ENCODE measurements at places on chromosomes 5 and 9.

GRCh38 chr9:87793292-87793691 lies 67.4 kb downstream of the CTSL start:
- peak; percentile 56 for DNase-seq

DNA sequence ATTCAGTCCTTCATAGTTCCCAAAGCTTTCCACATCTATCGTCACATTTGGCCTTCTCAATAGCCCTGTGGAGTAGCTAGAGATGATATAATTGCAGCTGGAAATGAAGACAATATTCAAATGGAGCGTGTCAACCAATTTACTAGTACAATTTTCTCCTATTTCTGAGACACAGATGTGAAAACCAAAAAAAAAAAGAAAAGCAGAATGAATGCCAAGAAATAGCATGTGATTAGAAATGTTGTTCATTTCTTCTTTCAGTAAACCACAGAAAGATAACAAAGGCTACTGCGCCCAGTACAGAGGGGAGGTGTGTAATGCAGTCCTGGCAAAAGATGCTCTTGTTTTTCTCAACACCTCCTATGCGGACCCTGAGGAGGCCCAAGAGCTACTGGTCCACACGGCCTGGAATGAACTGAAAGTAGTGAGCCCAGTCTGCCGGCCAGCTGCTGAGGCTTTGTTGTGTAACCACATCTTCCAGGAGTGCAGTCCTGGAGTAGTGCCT lies 99.0 kb downstream of the MUSK start:
- no peak for DNase-seq

- peak; percentile 28 for DNase-seq
These were observed 54.8 kb downstream of the FAM81B start for GRCh38 chr5:95445995-95446394.

DNA sequence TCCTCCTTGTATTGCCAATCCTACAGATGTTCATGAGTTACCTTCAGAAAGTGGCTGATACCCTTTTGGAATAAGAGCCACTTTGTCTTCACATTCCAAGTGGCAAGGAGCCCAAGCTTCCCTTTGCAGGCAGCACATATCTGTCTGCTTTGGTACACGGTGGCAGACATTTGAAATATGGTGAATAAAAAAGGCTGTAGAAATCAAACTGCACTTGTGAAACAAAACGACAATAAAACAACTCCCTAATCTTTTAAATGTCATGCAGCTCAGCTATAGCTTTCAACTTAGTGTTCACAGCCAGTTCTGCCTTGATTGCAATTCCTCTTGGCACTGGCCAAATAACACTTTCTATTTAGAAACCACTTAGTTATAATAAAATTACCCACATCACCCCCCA lies 35.0 kb upstream of the DMAC1 start:
- no peak for DNase-seq

GRCh38 chr9:117412841-117413240 lies 2.0 kb downstream of the ASTN2 start:
- no peak for DNase-seq

GRCh38 chr9:126420643-126421564 lies 94.3 kb downstream of the MVB12B start:
- no peak for DNase-seq

- DNase-seq = no peak
These were observed 9.7 kb upstream of the CEL start for GRCh38 chr9:133051966-133052539.

DNA sequence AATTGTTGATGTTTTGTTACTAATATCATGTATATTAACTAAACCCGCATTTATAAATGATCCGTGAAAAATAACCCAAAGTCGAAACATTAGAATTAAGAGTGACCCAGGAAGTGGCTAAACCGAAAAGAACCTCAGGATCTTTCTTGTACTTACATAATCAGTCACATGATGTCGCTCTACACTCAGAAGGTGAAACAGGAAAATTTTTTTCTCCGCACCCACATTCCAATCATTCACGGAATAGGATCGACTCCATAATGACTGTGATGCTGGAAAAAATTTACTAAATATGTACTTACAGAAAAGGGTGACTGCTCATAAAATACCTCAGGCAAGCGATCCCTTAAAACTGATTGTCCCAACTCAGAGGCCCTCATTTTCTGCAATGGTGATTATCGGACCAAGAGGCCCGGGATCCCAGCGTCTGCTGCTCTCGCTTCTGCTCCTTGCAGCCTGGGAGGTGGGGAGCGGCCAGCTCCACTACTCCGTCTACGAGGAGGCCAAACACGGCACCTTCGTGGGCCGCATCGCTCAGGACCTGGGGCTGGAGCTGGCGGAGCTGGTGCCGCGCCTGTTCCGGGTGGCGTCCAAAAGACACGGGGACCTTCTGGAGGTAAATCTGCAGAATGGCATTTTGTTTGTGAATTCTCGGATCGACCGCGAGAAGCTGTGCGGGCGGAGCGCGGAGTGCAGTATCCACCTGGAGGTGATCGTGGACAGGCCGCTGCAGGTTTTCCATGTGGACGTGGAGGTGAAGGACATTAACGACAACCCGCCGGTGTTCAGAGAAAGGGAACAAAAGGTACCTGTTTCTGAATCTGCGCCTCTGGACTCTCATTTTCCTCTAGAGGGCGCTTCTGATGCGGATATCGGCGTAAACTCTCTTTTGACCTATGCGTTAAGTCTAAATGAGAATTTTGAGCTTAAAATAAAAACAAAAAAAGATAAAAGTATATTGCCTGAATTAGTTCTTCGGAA lies at the start of gene PCDHA12:
Gene PCDHA12 (plus strand): TSS at position 224 of the 981 bp plus-strand sequence. CDS start 165 bp downstream, at position 389.
- no peak for DNase-seq

GRCh38 chr9:3840311-3840710 lies 314.5 kb upstream of the RFX3 start:
- no peak for DNase-seq

DNA sequence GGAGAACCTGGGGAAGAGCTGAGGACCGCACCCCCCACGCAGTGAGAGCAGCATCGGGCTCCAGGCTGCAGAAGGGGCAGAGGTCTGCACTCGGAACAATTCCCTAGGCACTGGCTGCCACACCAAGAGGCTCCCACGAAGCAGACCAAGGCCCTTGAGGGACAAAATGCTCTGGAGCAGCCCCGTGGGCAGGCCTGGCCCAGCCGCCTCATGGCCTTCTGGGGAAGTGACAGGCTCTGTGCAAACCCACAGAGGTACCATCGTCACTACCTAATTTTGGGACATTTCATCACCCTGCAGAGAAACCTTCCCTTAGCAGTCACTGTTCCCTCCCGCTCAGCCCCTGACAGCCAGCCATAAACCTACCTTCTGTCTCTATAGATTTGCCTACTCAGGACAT lies 15.9 kb downstream of the FBXW5 start:
- no peak for DNase-seq

- no peak for DNase-seq
These were observed 1.3 kb downstream of the TXN start for GRCh38 chr9:110255034-110255462.

GRCh38 chr5:90747693-90748092 lies 189.1 kb downstream of the ADGRV1 start:
- no peak for DNase-seq

- no peak for DNase-seq
These were observed 113.0 kb upstream of the ANKRD55 start for GRCh38 chr5:56346044-56346710.

DNA sequence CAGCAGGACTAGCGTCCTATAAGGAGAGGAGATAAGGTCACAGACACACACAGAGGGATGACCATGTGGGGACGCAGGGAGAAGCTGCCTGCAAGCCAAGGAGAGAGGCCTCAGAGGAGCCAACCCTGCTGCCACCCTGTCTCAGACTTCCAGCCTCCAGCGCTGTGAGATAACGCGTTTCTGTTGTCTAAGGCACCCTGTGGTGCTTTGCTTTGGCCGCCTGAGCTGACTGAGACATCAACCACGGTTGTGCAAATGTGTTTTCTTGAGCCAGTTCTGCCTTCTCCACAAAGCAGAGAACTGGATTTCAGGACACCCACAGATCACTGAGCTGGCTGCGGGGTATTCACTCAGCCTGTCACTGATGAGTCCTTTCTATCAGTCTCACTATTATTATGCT lies 149.1 kb downstream of the NXNL2 start:
- DNase-seq = no peak

GRCh38 chr5:171427318-171428167 lies 8.1 kb downstream of the FGF18 start:
- no peak for DNase-seq

GRCh38 chr5:164708831-164709230 lies 1203.4 kb downstream of the MAT2B start:
- no peak for DNase-seq

DNA sequence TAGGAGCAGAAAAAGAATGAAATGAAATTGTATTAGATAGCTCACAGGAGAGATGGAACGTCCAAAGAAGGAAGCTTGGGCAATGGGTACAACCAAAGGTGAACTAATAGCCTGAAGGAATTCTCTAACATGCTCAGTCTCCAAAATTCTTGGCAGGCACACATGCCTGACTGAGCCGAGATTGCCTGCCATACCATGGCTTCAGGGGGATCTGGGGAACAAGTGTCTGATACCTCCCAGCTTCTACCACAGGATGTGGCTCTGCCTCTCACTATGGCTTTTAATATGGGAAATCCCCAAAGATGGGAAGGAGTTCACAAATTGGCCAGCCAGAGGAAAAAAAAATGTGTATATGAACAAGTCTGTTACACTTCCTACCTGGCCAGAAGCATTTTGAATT lies 3.6 kb upstream of the PALM2AKAP2 start:
- no peak for DNase-seq

GRCh38 chr5:33781286-33781685 lies 110.5 kb downstream of the ADAMTS12 start:
- DNase-seq = no peak

DNA sequence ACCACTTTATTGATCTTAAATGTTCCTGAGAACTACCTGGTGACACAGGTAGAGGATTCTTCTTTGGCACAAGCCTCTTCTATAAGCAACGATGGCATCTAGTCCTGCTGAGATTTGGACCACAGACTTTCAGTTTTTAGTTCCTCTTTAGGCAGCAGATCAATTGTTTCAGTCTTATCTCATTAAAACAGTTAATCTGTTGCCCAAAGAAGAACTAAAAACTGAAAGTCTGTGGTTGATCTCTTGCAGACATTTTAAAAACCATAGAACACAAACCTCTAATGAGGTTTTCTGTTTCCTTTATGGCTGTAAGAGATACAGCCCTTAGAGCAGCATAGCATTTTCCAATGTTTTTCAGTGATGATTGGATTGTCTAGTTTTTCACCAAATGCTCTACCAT lies 480.9 kb downstream of the MTRR start:
- DNase-seq = no peak

DNA sequence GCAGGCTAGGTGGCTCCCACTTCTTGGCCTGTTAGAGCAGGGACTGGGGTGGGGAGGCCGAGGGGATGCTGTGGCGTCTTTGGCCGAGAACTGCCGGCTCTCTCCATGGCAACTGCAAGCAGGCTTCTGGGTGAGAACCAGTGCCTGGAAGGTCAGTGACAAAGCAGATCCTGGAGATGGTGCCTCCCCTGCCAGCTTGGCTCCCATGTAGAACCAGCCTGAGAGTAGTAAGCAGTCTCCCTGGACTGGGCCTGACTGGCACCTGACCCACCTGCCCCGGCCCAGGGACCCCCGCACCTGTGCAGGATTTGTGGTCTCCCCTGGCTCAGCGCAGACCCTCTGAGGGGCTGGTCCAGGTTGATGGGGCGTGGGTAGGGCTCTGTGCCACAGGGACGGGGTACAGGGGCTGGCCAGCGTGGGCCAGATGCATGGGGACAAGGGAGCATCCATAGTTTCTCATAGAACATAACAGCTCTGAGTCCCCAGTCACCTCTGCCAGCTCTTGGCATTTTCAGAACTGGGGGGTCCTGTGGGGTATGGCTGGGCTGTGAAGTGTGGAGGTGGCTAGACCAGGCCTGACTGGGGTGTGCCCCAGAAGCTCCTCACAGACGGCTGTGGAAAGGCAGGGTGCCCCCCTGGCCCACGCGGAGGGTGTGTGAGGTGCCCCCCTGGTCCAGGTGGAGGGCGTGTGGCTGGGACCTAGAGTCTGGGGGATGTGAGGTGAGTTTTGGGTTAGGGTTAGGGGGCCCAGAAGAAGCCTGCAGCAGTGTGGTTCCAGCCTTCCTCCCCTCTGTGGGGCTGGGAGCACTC lies 22.2 kb downstream of the CACNA1B start:
- no peak for DNase-seq

GRCh38 chr5:67963789-67964519 lies 251.6 kb upstream of the PIK3R1 start:
- DNase-seq = no peak

DNA sequence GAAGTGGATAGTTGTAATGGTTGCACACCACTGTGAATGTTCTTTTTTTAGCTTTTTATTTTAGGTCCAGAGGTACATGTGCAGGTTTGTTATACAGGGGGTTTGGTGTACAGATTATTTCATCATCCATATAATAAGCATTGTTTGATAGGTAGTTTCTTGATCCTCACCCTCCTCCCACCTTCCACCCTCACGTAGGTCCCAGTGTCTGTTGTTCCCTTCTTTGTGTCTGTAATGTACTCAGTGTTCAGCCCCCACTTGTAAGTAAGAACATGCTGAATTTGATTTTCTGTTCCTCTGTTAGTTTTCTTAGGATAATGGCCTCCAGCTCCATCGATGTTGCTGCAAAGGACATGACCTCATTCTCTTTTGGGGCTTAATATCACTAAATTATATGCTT lies 99.7 kb downstream of the HTR4 start:
- no peak for DNase-seq

DNA sequence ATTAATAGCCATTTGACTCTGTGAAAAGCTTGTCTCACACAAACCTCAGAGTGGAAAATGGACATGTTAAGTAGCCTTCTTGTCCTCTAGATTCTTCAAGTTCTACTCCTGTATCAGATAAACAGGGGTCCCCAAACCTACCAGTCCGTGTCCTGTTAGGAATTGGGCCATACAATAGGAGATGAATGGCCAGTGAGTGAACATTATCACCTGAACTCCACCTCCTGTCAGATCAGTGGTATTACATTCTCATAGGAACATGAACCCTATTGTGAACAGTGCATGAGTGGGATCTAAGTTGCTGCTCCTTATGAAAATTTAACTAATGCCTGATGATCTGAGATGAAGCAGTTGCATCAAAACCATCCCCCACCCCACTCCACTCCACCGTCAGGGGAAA lies 136.3 kb downstream of the TMEM232 start:
- no peak for DNase-seq

DNA sequence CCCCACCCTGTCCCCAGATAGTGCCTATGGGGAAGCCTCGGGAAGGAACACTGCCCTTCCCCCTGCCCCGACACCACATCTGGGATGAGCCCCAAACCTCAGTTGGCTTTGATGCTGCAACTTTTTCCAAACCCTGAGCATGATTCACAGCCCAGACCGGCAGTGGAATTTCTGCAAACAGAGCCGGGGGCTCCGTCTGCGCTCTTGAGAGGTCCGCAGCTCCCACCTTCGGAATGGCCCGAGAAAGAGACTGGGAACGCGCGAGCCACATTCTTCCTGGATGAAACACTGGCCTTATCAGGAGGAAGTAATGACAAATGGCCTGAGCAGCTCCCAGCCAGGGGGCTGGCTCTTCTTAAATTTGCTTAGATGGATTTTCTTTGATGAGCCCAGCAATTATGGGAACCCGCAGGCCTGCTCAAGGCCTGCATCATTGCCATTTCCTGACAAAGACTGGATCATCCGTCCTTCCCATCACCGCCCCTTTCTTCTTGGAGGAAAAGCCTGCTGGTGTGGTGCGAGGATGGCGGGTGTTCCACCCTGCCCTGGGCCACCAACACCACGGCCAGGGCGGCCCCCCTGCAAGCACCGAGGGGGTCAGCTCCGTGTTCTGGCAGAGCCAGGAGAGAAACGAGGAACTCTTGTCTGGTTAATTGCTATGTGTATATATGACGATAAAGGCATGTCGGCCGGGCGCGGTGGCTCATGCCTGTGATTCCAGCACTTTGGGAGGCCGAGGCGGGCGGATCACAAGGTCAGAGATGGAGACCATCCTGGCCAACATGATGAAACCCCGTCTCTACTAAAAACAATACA lies 38.8 kb upstream of the COL5A1 start:
- peak; percentile 99 for DNase-seq
